ENCODE measurements at places on chromosomes 12 and 14. TPM values are rescaled to one million over a fixed set of nuclear protein-coding genes. Genes with fewer than 3 reads are reported as not detected.

DNA sequence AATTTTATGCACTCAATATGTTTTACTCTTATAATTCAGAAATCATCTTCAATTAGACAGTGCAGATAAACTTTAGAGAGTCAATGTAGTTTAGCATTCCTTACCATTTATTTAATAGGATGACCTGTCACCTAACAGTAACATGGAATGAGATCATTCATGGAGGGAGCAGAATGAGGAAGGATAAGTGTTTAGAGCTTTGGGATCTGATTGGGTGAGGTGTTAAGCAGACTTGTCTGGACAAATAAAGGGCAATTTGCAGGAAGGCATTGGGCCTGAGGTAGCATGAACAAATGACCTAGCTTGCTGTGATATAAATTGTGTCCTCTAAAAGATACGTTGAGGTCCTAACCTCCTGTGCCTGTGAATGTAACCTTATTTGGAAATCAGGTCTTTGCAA, 187.4 kb downstream of the C12orf42 start:
- DNase-seq = no peak

- no peak for DNase-seq
Observed at GRCh38 chr12:92123780-92124688, 21.6 kb downstream of the BTG1 start.

DNA sequence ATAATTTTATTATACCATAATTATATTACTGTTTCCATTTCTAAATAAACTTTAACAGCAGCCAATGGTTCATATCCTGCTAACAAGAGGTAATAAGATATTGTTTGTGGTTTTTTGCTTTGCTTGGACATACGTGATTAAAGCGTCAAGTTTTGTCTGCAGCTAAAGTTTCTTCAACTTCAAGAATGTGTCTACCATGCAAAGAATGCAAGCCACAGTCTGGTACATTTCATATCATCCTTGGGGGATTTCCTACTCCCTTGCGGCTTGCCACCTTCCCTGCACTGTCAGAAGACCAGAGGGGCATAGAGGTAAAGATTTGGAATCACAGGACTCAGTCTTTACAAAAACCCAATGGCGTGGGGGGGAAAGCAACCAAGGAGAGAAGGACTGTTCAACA, 125.2 kb downstream of the MED13L start:
- DNase-seq = no peak

GRCh38 chr12:53413485-53414204, 10.0 kb upstream of the AMHR2 start:
- no peak for DNase-seq

DNA sequence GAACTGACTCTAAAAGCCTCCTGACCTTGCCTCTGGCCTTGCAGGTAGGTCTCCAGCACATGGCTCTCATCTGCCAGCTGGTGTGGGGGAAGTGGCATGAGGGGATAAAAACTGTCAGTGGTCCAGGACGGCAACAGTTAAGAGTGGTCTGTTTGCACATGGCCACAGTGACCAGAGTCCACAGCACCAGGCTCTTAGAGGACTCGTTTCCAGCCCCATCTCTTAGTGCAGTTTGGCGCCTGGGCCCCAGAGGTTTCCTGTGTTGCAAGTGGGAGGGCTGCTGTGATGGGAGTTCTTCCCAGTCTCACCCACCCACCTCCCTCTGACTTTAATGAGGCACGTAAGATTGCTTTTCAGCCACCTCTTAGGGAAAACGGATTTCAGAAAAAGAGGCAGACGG, 37.0 kb downstream of the APPL2 start:
- DNase-seq = no peak

DNA sequence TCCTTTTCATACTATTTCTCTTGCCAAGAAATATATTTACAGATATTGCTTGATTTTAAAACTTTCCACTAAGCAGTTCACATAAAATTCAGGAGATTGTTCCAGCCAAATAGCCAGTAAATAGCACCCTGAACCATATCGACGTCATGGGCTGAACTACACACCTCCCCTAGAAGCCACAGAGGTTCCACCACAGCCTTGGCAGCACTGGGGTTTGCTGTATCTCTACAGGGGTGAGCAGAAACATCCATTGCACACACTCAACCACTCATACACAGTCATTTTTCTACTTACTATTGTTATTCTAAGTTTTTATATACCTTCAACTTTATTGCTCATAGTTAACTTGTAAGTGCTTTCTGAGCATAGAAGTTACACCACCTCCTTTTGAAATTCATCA, 8.1 kb upstream of the EIF2S3B start:
- no peak for DNase-seq

GRCh38 chr14:59061292-59061691, 127.2 kb upstream of the DAAM1 start:
- DNase-seq = no peak

- DNase-seq = no peak
Observed at GRCh38 chr12:82817368-82817767, 130.7 kb downstream of the TMTC2 start.

- no peak for DNase-seq
Observed at GRCh38 chr12:114835031-114835430, 151.1 kb upstream of the TBX3 start.

GRCh38 chr14:49861699-49862088, 9.1 kb upstream of the NEMF start:
- DNase-seq = peak; percentile 48

GRCh38 chr12:105955976-105956375, 182.8 kb downstream of the NUAK1 start:
- no peak for DNase-seq

GRCh38 chr12:95051241-95051640, 22.2 kb downstream of the NR2C1 start:
- no peak for DNase-seq

- no peak for DNase-seq
Observed at GRCh38 chr12:18382236-18382885, 121.0 kb downstream of the PIK3C2G start.

DNA sequence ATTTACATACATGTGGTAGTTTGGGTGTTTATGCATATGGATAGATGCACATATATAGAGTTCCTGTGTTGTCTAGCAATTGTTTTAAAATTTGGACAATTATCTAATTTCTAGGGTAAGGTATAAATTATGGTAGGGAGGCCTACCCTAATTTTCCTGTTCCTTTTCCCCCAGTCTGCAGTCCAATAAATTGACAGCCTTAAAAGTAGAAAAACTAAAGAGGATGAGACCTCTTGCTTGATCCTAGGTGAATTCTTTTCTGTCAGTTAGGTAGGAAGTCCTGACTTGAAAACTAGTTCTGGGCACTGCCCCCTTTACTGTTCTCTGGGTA, 2.1 kb upstream of the CDKN1B start:
- DNase-seq = no peak

GRCh38 chr12:68865399-68866164, 57.6 kb downstream of the MDM2 start:
- DNase-seq = no peak

GRCh38 chr12:40557980-40558379, 134.3 kb upstream of the CNTN1 start:
- DNase-seq = no peak

GRCh38 chr12:107610021-107610859, 75.4 kb upstream of the PWP1 start:
- no peak for DNase-seq

DNA sequence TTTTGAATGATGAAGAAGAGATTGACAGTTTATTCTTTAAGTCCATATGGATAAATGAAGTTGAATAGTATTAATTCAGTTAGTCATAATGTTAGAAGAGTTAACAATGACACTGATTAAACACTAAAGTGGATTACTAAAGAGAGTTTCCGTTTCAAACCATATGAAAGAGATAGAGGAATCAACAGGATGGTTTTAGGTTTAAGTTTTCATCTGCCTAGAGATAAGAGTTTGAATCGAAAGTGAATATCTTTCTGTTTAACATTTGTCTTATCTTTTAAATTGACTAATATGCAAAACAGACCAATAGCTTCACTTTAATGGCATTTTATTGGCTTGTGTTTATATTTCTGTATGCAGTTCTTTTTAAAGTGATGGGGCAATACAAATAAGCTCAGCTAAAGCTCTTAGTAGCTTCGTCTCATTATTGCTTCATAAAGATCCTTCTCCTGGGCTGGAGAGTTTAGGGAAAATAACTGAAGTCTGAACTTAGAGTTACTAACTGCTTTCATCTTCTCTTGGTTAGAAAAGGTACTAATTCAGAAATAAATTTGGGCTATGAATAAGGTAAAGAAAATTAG, 66.0 kb downstream of the MIPOL1 start:
- no peak for DNase-seq

DNA sequence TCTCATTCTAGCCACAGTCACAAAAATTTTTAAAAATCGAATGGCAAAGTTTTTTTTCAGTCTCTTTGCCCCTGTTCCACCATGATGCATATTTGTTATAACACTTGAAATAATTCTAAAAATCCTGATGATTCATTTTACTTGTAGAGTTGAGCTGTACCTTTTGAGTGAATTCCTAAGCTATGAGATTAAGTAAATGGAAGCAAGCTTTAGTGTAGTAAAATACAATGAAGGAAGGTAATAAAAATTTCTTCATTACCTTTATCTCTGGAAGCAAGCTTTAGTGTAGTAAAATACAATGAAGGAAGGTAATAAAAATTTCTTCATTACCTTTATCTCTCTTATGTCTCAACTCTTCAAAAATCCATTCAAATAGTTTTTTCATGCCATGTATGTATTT, 46.1 kb downstream of the TMTC3 start:
- no peak for DNase-seq

DNA sequence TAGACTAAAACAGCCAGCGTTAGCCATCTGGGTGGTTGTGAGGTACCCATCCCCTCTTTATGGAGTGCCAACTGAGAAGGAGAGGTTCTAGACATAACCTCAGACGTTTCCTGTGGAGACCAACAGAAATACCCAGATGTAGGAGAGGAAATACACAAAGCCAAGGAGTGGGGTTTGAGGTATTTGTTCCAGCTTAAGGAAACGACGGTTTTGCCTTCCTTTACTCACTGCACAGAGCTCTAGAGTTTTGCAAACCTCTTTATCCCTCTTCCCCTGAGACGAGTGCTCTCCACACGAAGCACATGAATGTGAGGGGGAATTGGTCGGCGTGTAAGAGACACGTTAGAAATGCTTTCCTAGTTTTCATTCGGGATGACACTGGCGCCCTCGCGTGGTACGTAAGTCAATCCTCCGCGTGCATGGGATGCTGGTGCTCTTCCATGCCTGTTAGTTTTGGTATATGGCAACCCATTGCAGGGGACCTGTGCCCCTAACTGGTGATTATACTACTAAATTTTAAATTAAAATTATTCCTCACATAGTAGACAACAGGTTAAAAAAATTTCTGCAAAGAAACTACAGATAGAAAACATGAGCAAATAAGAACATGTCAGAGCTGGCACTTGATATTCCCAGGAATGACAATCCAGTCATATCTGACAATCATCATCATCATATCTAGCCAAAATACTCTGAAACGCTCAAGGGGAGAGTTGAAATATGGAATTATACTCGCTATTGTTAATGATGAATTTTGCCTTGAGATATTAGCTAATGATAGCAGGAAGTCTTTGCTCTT, 121.7 kb downstream of the PPM1H start:
- peak; percentile 68 for DNase-seq

- DNase-seq = no peak
Observed at GRCh38 chr14:22699801-22700564, 55.8 kb upstream of the OR6J1 start.

- no peak for DNase-seq
Observed at GRCh38 chr14:24411443-24412389, 12.9 kb downstream of the NYNRIN start.

GRCh38 chr12:108145011-108145410, 15.9 kb downstream of the WSCD2 start:
- DNase-seq = no peak

GRCh38 chr14:76546426-76547221, 170.7 kb downstream of the ESRRB start:
- DNase-seq = no peak

DNA sequence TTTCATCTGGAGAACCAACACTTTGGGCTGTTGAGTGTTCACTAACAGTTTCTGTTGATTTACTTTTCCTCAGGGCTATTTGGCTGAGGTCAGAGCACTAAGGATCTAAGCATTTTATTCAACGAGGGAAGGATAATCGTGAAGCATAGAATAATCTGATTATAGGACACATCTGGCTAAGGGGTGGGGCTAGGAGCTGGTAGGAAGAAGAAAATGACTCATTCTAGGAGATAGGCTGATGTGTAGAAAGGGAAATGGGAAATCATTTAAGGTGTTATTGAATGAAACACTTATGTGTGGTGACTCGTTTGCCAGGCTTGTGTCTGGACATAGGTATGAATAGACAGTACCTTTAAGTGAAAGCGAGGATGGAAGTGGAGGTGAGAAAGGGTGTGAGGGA, 167.2 kb downstream of the ETNK1 start:
- DNase-seq = no peak

DNA sequence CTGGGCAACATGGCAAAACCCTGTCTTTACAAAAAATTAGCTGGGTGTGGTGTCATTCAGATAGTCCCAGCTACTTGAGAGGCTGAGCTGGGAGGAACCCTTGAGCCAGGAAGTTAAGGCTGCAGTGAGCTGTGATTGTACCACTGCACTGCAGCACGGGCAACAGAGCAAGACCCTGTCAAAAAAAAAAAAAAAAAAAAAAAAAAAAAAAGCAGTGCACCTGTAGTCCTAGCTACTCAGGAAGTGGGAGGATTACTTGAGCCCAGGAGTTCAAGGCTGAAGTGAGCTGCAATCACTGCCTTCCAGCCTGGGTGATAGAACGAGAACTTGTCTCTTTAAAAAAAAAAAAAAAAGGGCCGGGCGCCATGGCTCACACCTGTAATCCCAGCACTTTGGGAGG, 5.6 kb downstream of the REM2 start:
- no peak for DNase-seq

GRCh38 chr14:105299654-105300541, 903 bp downstream of the BRF1 start:
- DNase-seq = no peak

The C1QL4 gene
- total RNA-seq = not detected

The STYK1 gene
- not detected for total RNA-seq

The PLEK2 gene
- total RNA-seq = not detected

The CLEC9A gene
- not detected for total RNA-seq

The KRT85 gene
- not detected for total RNA-seq

The SCN8A gene
- 0.41 TPM for total RNA-seq

The IFNG gene
- not detected for total RNA-seq

The DAO gene
- total RNA-seq = not detected

The SLC4A8 gene
- 0.14 TPM for total RNA-seq

The SERPINA12 gene
- total RNA-seq = not detected

The APOF gene
- total RNA-seq = not detected

The ATP2B1 gene
- 10.7 TPM for total RNA-seq

The SOAT2 gene
- not detected for total RNA-seq

The MSRB3 gene
- total RNA-seq = 125 TPM

The TAS2R46 gene
- 0.30 TPM for total RNA-seq
